ENCODE measurements at places on chromosomes 7 and 10.

DNA sequence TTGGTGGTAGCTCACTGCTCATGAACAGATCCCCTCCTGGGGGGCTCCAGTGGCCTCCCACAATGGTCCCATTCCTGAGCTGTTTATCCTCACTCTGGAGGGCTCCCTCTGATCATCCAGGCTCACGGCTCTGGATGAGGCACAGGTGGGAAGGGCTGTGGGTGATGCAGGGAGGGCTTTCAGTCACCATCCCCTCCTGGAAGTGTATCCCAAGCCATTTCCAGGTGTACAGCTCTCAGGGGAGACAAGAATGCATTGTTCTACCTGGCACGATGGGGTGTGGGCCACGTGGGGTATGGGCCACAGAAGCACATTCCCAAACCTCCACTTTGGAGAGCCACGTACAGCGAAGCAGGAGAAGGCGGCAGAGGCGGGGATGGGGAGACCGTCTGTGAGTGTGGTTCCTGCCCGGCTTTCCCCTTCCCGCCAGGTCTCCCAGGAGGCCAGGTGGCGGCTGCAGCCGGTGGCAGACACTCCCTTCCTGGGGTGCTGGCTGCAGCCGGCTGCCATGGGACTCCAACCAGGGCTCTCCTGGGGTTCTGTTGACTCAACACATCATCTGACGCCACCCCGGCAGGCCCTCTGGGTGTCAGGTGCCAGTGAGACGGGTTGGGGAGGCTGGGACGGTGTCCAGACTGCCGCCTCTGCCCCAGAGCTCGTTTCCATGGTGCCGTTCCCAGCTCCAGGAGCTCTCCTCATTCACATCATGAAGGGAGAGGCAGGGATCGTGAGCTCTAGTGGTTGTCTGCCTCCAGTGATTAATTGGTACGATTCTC is 169.7 kb upstream of the RHEB start:
- DNase-seq: no peak

- DNase-seq: no peak
Observed at GRCh38 chr10:12262278-12262981, 66.4 kb downstream of the CDC123 start.

- DNase-seq: no peak
Observed at GRCh38 chr10:128875956-128876736, 590.9 kb upstream of the MGMT start.

GRCh38 chr10:28087661-28088351 is 88.9 kb upstream of the ODAD2 start:
- no peak for DNase-seq

DNA sequence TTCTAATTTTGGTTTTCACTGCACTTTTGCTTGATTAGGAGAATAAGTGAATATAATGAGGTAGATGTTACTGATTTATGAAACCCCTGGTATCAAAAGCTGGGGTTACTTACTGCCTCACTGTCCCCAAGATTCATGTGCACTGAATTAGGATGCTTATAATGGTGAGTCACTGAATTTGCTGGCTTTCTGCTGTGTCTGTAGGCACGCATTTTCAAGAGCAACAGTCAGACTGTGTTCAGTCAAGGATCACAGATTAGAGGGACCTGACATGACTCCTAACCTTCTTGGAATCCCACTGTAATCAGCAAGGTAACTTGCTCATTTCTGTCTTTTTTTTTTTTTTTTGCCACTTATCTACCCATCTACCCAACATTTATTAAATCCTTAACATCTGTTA is 59.7 kb downstream of the GPR85 start:
- no peak for DNase-seq

GRCh38 chr10:500876-501275 is 188.6 kb downstream of the DIP2C start:
- DNase-seq: no peak

- no peak for DNase-seq
Observed at GRCh38 chr10:28806951-28807759, 129.8 kb downstream of the BAMBI start.

DNA sequence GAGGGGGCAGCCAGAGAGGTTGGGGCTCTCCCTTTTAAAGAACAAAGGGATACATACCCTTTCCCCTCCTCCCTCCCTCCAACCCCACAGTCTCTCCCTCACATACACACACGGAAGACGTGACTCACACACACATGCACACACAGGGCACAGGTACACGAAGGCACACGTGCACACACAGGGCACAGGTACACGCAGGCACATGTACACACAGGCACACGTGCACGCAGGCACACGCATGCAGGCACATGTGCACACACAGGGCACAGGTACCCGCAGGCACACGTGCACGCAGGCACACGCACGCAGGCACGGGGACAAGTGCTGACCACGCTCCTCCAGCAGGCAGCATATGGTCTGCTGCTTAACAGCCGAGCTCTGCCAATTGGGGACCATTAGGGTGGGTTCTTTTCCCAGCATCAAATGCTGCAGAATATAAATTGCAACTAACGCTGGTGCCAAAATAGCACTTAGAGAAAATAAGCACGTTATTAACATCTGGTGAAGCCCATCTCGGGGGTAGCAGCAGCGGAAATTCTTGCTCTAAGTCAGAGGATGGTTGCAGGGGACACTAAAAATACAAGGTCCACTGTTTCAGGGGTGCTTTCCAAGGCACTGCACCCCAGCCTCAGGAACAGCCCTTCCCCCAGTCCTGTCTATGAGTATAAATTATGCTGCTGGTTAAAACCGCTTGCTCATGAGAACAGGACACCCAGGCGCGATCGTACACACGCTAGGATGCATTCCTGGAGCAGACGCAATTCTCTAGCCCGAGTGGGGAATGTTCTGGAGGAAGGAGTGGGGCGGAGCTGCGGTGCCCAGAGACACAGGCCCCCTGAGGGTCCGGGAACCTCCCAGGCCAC is 55.2 kb upstream of the TNRC18 start:
- DNase-seq: no peak

DNA sequence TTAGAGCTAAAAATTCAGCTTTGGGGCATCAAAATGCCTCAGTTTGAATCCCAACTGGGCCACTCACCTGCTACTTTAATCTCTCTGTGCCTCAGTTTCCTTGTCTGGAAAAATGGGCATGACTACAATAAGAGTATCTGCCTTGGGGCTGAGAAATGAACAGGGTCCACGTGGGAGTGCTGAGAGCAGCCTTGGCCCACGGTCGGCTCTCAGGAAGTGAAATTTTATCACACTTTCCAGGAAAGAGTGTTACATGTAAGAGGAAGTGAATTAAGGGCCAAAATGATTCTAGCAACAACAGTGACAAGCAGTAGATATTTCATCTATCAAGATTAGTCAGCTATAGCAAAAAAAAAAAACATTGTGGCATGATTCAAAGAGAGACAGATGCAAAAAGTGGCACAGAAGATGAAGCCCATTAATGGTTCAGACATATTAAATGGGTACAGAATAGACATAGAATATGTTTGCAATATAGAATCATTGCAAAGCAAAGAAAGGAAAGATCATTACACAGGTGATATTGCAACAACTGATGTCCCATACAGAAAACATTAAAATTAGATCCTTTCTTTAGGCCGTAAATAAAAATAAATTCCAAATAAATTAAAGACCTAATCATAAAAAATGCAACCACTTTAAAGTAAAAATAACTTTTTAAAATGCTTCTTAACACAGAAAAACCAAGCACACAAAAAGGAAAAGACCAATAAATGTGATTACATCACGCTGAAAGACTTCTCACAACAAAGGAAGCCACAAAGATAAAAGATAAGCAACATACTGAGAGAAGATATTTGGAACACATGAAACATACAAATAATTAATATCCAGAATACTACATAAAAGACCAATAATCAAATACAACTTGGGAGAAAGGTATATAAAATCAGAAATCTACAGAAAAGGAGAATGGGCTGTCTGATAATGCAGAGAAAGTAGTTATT is 4.3 kb downstream of the TMEM273 start:
- no peak for DNase-seq

DNA sequence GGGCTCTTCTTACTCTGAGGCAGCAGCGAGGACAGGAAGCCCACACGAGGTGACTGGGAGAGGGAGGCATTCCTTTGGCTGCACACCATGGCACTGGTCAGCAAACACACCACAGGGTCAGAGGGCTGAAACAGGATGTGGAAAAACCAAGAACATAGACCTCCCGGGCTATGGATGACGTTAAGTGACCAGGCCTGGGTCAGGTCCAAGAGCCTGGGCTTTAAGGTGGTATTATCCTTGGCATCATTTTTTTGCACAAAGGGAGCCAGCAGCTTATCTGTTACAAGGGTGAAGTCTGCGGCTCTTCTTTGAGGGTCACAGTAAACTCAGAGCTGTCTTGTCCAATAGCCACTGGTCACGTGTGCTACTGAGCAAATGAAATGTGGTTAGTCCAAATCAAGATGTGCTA is 7.0 kb downstream of the WDR91 start:
- no peak for DNase-seq

DNA sequence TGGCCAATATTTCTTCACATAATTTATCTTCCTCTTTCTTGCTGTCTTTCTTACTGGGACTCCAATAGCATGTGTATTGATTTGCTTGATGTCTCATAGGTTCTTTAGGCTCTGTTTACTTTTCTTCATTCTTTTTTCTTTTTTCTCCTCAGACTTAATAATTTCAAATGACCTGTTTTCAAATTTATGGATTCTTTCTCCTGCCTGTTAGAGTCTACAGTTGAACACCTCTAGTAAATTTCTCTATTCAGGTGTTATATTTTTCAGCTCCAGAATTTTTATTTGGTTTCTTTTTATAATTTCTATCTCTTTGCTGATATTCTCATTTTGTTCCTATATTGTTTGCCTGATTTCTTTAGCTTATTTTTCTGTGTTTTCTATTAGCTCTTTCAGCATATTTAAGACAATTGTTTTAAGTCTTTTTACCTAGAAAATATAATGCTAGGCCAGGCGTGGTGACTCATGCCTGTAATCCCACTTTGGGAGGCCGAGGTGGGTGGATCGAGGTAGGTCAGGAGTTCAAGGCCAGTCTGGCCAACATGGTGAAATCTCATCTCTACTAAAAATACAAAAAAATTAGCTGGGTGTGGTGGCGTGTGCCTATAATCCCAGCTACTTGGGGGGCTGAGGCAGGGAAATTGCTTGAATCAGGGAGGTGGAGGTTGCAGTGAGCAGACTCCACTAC is 61.9 kb upstream of the TNS3 start:
- no peak for DNase-seq

DNA sequence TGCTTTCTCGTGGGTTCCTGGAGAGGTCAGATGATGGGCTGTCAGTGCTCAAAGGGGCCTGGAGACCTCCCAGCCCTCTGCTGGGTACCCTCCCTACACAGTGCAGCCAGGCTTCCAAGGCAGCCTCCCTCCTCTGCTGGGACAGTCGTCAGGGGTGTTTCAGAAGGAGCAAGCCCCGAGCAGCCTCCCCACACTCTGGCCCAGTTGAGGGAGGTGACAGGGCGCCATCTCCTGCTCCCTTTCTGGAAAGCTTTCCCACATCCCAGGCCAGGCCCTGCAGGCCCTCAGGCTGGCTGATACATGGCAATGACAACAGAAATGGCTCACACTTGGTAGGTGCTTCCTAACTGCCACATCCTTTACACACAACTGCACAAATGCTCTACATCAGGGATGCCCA is 32.1 kb downstream of the KCNMA1 start:
- no peak for DNase-seq

GRCh38 chr10:128848810-128849209 is 618.2 kb upstream of the MGMT start:
- no peak for DNase-seq

DNA sequence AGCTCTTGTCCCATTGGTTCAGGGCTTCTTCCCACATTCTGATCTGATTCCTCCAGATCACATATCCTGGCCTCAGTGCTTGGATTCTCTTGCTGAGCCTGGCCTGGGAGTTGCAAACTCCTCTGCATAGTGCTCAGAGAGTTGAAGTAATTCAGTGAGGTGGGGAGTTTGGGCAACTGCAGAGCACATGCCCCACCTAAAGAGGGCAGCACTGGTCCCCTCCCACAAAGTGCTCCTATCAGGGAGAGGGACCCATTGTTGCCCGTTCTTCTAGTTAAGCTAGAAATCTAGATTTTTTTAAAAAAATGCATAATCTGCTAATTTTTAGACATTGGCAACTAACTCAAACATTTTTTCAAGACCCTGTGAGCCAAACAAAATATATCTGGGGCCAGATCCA is 45.1 kb downstream of the CHN2 start:
- peak; percentile 64 for DNase-seq

DNA sequence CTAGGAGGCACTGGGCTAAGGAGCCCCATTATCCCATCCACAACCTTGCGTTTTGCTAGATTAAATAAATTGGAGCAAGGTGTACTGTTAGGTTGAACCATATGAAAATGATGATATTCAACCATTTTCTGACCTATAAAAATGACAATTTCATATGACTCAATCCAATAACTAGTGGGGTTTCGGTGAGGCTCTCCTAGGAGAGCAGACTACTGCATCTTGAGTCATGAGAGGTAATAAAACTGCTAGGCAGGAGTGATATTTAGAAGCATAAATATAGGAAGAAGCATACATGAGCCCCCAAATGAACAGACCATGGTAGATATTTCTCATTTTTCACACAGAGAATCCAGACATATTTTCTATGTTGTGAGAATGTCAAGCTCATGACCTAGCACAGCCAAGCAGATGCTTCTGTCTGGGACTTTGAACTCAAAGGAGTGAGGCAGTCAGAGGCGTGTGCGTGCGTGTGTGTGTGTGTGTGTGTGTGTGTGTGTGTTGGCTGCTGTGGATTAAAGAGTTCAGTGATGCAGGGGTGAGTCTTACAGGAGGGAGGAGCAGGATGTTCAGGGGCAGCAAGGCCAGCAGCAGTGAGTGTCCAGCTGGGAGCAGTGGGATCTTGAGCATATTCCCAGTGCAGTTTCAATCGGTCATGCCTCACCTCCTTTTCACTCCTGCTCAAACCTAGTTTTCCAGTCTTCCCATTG is 17.8 kb upstream of the WDR11 start:
- no peak for DNase-seq

GRCh38 chr7:108456845-108457540 is 757 bp upstream of the NRCAM start:
- no peak for DNase-seq

DNA sequence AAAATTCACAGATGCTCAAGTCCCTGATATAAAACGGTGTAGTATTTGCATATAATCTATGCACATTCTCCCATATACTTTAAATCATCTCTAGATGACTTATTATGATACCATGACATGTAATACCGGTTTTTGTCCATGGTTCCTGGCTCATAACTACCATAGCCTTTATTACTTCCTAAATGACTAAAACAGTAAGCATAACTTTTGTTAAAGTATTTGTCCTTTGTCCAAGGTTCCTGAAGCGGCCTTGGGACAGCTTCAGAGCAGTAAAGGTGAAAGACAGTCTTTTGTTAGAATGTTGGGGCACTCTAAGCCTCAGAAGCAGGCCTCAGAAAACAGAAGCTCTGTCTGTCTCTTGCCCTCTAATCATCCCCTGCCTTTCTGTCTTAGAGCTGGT is 4.0 kb downstream of the CRCP start:
- DNase-seq: no peak

Data from germinal center (tissue), 1 donor.